Esophagus mucosa (tissue), 1 donor: ENCODE measurements at places on chromosomes 16 and 17. TPM values are rescaled to one million over a fixed set of nuclear protein-coding genes. Genes with fewer than 3 reads are reported as not detected.

- ATAC-seq = no peak
These were observed 38.2 kb upstream of the ICAM2 start for GRCh38 chr17:64058621-64059020.

DNA sequence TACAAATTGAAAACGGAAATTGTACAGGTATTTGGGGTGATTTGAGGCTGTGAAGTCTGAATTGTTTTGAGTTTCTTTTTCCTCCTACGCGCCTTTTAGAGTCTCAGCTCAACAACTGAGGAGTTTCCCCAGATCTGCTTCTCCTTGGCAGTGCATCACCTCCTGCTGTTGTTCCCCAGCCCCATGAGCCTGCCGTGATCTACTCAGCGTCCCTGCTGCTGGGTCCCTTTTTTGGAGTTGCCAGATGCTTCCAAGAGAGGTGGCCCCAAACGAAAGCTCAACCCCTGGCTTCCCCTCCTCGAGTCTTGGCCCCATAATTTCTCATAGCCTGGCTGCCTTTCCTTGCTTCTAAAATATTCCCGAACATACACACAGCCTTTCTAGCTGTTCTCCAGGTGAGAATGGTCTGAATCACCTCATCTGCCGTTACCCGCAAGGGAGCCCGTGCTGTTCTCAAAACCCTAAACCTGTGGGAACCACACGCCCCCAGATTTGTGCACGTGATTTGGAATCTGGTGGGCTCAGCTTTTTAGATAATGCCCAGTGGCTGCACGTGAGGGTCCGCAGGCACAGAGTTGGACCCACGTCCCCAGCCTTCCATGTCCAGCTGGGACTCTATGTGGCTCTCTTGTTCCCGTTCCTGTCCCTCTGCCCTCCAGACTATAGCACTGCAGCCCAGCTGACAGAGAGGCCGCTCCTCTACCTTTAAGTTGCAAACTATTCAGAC lies 179.1 kb upstream of the CHMP6 start:
- no peak for ATAC-seq

DNA sequence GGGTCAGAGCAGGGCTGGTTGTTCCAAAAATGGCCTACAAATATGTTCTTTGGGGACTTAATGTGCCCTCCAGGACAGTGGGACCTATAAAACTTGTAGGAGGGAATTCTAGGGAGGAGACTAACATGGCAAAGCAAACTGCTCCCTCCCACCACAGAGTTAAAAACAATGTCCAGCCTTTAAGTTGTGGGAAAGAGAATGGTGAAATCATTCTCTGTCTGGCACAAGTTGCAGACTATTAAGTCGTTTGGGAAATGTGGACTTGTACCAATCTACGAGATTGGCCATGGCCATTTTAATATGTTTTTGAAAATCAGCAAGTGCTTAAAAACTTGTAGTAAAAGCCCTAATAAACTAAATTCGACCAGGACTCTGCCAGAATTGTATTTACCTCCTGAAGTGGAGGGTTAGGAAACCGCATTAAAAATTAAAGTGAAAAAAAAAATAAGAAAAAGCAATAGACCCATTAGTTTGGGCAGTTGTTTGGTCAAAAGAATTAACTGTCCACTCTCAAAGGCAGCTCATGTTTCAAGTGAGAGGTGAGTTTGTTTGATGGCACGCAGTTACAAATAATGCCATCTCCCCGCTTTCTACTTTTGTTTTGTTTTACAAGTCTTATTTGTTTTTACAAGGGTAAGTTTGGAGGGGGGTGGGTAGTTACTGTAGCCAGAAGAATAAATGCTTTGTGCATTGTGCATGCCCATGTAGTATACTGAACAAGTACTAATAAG lies 32.4 kb downstream of the ANKFN1 start:
- no peak for ATAC-seq

GRCh38 chr16:57867000-57867561 lies 64.8 kb upstream of the KIFC3 start:
- no peak for ATAC-seq

C17orf50 gene
- total RNA-seq = not detected

DNA sequence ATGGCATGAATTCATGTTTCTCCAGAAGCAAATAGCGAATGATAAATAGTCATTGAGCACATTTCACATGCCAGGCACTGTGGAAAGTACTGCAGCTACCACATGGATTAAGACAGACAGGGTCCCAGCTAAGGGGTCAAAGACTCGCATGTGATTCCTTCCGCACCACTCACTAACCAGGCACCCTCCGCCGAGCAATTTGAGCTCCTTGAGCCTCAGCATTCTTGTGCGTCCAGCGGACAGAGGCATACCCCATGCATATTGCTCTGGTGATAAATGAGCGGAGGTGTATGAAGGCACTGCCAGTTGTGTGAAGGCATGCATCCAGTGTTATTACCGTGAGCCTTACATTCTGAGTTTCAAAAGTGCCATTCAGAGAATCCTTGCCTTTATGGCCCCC lies 358.7 kb downstream of the HS3ST4 start:
- no peak for ATAC-seq

FBXW10 gene
- 0.16 TPM for total RNA-seq

CAPN15 gene
- total RNA-seq = 27.1 TPM
